ENCODE measurements at places on chromosomes 6 and 20.

GRCh38 chr6:156840136-156840535 lies 63.0 kb downstream of the ARID1B start:
- no peak overlapping the region for H3K4me3 ChIP-seq
- DNase-seq = no peak
- H3K36me3 ChIP-seq = peaks cover 2% of the 10 kb centered on the region
- H3K4me1 ChIP-seq = peaks cover 27% of the 10 kb centered on the region

GRCh38 chr6:7238900-7239589 lies 74.0 kb downstream of the SSR1 start:
- no peaks in the 10 kb centered on the region for H3K4me1 ChIP-seq
- no peak overlapping the region for H3K4me3 ChIP-seq
- H3K27me3 ChIP-seq = no peaks in the 10 kb centered on the region
- H3K36me3 ChIP-seq = peaks cover 4% of the 10 kb centered on the region
- peak; percentile 81 for DNase-seq
- no peak overlapping the region for H3K27ac ChIP-seq

DNA sequence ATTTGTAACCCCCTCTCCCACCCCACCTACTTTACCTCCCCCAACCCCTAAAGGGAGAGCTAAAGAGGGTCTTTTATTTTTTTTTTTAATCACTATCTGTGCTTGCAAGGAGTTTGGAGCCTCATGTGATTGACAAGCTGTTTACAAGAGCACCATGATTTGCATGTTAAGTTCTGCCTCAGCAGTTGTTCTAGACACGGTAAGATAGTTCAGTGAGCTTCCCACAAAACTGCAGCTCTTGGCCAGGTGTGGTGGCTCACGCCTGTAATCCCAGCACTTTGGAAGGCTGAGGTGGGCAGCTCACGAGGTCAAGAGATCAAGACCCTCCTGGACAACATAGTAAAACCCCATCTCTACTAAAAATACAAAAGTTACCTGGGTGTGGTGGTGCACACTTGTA lies 5.0 kb upstream of the PXDC1 start:
- no peaks in the 10 kb centered on the region for H3K4me1 ChIP-seq
- no peaks in the 10 kb centered on the region for H3K36me3 ChIP-seq
- H3K27ac ChIP-seq = no peak overlapping the region
- no peak for DNase-seq
- no peak overlapping the region for H3K4me3 ChIP-seq
- no peaks in the 10 kb centered on the region for H3K27me3 ChIP-seq

GRCh38 chr6:16519265-16520242 lies 241.7 kb downstream of the ATXN1 start:
- no peak overlapping the region for H3K27ac ChIP-seq
- no peak overlapping the region for H3K4me3 ChIP-seq
- H3K4me1 ChIP-seq = no peaks in the 10 kb centered on the region
- peaks cover 11% of the 10 kb centered on the region for H3K36me3 ChIP-seq

Measured in lung (tissue), 17 donors.